ENCODE measurements at places on chromosomes 16 and 17.
A peak's percentile ranks its signal among the peaks of the same experiment; 100 is the strongest.

DNA sequence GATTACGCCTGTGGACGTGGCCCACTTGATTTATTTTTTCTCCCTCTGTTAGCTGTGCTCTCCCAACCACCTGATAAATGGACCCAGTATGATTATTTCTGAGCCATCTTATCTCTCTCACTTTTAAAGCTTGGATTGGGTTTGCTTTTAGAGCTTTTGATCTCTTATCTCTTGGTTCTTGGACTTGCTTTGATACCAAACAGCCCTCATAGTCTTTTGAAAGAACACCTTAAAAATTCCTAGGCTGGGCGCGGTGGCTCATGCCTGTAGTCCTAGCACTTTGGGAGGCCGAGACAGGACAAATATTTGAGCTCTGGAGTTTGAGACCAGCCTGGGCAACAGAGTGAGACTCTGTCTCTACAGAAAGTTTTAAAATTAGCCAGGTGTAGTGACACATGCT is 25.8 kb downstream of the SMTNL2 start:
- no peak for DNase-seq

DNA sequence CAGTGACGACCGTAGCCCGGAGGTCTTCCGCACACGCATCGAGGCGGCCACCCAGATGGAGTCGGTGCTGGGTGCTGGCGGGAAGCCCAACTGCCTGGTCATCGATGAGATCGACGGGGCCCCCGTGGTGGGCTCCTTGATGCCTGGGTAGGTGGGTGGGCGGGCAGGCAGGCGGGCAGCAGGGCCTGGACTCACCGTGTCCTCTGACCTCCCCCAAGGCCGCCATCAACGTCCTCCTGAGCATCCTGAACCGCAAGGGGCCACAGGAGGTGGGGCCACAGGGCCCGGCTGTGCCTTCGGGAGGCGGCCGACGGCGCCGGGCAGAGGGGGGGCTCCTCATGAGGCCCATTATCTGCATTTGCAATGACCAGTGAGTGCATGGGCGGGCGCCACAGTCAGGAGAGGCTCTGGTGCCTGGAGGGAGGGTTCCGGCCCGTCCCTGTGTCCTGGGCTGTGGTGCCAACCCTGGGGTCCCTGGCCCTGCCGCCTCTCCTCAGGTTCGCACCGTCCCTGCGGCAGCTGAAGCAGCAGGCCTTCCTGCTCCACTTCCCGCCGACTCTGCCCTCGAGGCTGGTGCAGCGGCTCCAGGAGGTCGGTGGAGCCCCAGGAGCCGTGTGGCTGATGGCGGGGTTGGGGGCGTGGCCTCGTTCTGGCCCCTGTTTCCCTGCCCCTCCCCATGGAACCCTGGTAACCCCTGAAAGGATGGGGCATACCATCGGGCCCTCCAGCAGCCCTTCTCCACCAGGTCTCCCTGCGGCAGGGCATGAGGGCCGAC is 4.0 kb downstream of the CHTF18 start:
- no peak for DNase-seq

DNA sequence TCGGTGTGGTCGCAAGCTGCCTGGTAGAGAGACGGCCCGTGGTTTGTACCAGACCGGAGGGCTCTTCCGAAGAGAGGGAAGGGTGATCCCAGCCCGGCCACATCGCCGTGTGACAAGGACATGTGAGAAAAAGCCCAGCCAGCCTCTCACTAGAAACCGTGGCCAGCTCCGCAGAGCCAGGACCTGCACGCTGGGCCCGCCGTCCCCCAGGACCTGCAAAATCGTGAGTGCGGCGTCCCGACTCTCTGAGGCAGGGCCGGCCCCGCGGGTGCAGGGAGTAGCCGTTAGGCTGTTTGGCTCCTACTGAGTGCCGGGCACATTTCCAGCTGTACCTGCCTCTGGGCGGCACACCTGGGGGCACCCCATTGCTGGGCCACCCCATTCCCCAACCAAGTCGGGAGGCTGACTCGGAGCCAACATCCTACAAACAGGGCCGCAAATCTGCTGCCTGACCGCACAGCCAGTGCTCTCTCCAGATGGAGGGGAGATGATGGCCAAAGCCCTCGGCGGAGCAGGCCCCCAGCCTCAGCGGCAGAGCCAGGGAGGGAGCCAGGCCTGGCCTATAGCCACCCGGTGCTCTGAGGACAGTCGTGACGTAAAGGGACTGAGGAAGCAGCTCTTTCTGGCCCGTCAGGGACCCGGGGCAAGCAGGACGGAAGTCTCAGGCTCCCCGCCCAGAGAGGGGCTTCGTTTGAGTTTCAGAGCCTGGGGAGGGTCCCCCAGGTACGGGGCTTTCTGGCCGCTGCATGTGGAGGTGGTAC is 33.6 kb upstream of the PABPN1L start:
- DNase-seq, result no peak

GRCh38 chr17:17414341-17414805 is 62.4 kb upstream of the MED9 start:
- DNase-seq, result no peak

- DNase-seq, result no peak
Measured at GRCh38 chr17:48123111-48123510, 15.5 kb downstream of the SNX11 start.

DNA sequence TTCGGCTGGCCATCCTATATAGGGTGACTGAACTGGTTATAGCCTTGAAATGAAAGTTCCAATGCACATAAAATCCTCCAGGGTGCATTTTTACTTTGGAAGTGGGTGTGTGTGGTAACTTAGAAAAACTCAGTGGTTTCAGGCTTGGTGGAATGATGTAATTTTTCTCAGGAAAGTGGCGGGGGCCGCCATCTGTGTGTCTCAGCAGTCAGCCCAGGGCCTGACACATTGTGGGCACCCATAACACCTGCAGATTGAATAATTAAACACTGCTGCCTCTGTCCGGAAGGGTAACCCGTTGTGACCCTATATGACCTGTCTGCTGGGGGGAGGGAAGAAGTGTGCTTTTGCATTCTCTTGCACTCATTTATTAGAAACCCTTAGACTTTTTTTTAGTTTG is 2.2 kb upstream of the PDP2 start:
- DNase-seq, result no peak

DNA sequence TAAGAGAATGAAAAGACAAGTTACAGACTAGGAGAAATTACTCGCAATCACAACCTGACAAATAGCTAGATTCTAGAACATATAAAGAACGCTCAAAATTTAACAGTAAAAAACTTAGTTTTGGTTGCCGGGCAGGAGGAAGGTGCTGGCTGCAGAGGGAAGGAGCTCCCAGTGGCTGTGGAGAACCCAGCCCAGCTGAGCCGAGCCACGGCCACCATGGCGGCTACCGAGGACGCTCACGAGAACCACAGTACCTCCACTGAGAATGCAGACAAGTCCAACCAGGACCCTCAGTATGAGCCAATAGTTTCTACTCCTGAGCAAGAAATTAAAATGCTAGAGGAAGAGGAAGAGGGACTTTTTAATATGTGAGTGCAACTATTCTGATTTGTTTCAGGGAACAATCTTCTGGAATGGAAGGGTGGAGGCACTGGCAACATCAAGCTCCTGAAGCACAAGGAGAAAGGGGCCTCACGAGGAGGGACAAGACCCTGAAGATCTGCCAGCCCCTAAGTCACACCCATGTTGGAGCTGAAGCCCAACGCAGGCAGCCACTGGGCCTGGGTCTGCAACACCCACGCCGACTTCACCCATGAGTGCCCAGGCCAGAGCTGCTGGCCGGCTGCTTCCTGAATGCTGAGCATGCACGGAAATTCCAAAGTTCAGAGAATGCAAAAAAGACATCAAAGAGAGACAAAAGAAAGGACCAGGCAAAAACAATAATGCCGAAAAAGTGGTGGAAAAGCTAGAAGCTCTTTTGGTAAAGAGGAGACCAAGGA is 55.0 kb downstream of the DNAH17 start:
- no peak for DNase-seq

DNA sequence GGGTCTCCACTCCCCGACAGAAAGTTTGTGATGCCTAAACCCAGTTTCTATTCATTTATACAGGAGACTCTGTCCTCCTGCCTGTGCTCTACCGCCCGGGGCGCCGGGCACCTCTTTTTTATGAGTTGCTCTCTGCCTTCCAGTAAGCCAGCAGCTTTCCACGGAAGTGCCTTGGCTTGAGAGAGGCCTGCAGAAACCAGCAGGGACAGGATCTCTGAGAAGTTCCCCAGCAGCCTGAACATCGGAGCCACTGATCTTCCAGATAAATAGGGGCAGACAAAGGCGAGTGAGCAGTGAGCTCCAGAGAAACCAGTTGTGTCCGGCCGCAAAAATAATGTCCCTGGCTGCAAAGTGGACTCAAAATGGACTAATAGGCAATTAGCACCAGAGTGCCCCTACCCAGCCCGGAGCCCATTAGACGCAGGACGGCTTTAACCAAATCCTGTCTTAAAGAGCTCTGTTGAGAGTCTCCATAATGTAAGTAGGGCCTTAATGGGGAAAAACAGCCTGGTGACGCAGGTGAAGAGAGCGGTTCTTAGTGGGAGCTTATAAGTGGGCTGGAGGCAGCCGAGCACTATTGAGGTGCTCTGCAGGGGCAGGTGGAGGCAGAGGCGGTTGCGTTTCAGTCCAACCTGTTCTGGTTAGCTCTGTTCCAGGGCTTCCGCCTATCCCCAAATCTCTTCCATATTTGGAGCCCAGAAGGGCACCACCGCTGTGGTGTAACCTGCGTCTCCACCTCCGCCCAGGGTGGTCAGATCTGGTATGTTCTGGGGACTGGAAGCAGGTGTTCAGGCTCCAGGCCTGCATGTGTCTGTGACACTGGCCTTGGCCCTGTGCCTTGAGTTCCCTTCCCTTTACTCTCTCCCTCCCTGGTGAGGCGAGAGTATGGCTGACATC is 74.1 kb downstream of the NT5M start:
- no peak for DNase-seq

DNA sequence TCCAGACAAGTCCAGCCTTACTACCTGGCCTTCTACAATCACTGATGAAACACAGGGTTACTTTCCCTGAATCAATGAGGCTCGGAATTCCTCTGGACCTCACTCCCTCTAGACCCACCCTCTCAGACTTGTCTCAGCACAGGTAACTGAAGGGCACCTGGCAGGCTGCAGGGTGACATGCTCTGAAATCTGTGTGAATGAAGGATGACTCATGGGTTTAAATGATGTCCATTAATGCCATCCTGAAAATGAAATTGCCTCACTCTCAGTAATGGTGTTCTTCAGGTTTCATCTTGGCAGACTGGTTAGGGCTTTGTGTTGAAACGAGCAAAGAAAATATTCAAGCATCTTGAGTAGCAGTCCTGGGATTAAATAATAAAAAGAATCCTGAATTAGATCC is 134.4 kb downstream of the MAF start:
- DNase-seq, result no peak

DNA sequence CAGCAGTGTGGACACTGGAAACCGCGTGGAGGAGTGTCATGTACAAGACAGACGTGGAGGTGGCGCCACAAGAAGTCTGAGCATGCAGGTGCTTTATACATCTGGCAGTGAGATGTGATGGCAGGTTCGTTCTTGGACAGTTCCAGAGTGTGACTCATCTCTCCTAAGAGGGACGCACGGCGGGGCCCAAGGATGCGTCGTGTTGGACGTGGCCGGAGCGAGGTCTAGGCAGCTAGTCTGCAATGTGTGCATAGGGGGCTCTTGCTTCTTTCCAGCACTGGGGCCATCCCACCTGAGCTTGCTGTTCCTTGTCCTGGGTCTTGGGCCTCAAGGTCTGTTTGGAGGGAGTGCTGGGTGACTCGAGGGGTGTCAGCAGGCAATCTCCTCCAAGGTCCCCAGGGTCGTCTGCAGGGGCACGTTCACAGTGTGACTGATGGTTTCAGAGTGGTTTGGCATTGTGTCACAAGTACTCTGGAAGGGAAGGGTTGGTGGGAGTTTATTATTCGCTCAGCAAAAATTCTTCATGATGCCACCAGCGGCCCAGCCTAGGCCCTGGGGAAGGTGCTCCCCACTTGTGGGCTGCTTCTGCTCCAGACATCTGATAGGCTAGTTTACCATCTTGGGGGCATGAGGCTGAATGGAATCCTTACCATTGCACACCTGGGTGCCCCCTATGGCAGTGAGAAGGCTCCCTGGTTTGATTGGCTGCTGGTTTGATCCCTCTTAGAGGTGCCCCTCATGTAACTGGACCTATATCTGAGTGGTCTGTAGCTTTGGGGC is 22.1 kb downstream of the SPACA3 start:
- DNase-seq, result no peak

- no peak for DNase-seq
Measured at GRCh38 chr17:74566132-74566753, 1.1 kb downstream of the CD300H start.

DNA sequence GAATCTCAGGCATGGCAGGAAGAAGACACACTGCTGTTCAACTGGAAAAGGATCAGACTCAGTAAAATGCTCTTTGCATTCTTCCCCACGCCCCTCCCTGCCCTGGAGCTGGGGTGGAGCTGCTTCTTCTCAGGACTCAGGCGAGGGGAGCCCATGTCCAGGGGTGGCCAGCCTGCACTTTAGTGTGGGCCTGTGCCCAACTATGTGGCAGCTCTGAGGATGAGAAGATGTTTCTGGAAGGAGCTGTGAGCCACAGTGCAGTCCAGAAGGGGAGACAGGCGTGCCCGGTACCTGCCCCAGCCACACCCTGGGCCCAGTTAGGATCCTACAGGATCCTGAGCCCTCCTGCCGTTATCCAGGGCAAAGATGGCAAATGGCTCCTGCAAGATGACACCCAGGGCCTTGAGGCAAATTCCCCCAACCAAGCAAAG is 120.3 kb downstream of the ANKRD11 start:
- DNase-seq, result no peak

- DNase-seq, result peak; percentile 78
Measured at GRCh38 chr16:20740901-20741521, 607 bp downstream of the THUMPD1 start.

- no peak for DNase-seq
Measured at GRCh38 chr16:17177959-17178905, 292.5 kb downstream of the XYLT1 start.

DNA sequence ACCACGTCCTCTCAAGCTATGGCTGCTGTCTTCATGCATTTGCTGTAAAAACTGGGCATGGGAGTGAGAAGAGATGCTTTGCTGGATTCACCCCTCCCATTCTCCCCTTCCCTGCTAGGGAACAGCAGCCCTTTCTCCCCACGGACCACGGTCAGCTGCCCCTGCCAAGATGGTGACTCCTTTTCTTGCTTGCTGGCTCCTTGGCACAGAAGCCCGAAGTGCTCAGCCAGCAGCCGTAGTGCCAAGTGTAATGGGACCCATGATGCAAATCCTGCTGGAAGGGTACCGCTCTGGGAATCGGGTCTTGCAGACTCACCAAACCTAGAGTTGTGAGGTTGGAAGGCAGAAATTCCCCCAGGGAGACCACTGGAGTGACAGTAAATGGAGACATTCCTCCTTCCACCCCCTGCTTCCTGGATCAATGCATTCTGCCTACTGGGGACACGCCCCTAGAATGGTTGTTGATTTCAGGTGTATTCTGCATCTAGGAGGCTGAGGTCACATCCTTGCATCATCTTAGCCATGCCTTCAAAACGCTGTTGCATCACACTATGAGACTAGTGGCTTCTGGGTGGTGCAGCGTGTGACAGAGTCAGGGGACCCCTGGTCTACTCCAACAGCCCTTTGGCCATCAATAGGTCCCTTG is 63.0 kb upstream of the CBX4 start:
- no peak for DNase-seq

- DNase-seq, result no peak
Measured at GRCh38 chr16:72910875-72911274, 137.1 kb downstream of the ZFHX3 start.

All from activated CD4-positive, CD25-positive, alpha-beta regulatory T cell treated with anti-CD3 and anti-CD28 coated beads, Interleukin-2, amount 50 U/mL, for 16 hours (primary cell).